ENCODE measurements at places on chromosomes 1 and 21. TPM values are rescaled to one million over a fixed set of nuclear protein-coding genes. Genes with fewer than 3 reads are reported as not detected.

- no peak for DNase-seq
Observed at GRCh38 chr1:46449223-46450159, 40.1 kb upstream of the DMBX1 start.

GRCh38 chr1:184210862-184211261, 159.3 kb downstream of the TSEN15 start:
- peak; percentile 34 for DNase-seq

- no peak for DNase-seq
Observed at GRCh38 chr1:192133350-192133926, 24.8 kb upstream of the RGS18 start.

DNA sequence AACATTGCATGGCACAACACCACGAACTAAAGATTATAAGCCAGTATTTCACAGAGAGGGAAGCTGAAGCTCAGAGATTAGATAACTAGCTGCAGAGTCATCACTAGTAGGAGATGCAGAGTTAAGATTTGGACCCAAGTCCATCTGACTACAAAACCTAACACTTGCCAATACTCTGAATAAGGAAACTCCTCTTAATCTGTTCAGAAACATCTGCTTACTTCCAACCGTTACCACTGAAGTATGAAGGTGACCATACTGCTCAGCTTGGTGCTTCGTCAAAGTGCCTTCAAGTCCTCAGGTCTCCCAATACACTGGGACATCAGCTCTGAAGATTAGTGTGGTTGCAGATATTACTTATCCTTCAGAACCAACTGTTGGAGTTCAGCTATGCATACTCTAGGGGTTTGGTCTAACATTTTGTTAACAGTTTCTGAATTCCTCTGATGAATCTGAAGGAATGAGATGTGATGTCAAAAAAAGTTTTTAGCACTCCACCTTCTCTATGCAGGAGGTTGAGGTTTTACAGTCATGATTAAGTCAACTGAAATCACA, 179.6 kb downstream of the TPR start:
- no peak for DNase-seq

DNA sequence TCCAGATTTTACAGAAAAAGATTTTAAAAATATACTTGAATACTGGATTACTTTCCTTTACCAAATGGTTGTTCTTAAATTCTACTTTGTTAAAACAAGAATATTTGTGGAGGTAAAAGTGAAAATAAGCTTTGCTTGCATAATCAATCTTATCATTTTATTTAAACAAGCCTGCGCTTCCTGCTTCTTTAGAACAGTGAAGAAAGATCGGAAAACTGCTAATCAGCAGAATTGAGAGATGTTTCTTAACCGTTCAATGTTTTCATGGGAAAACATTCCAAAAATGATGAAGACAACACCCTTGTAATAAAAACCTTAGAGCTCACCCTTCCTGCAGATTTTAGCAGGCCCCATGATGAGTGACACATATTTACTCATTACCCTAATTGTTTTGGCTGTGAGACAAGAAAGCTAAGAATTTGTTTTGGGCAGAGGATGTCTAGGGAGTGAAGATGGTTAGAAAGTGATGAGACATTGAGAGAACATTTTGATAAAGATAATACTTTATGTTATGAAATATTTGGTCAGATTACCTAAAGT, 72.6 kb downstream of the TPR start:
- no peak for DNase-seq

SPAG17 gene
- 0.17 TPM for total RNA-seq

ETV3L gene
- total RNA-seq, result not detected

SLC66A1 gene
- total RNA-seq, result 16.5 TPM

GALE gene
- 13.3 TPM for total RNA-seq

OR2T2 gene
- not detected for total RNA-seq

G0S2 gene
- 25.3 TPM for total RNA-seq
